ENCODE measurements at places on chromosomes 4 and X.

DNA sequence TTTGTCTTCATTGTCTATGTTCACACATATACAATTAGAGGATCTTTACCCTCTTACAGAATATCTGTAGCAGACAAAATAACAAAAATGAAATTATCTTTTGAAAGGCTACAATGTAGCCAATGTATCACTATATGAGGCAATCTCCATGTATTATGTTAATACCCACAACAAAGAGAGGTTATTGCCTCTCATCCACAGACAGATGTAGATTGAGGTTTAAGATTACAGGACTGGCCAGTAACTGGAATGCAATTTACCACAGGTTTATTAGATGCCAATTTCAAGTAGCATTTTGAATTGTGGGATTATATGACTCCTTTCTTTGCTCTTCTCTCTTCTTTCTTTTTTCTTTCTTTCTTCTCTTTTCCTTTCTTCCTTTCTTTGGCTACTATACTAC is 242.6 kb downstream of the ANKRD50 start:
- no peak for DNase-seq

GRCh38 chrX:56564164-56564885 is 898 bp downstream of the UBQLN2 start:
- peak; percentile 45 for DNase-seq

- no peak for DNase-seq
Observed at GRCh38 chr4:183370786-183371185, 48.6 kb upstream of the CLDN24 start.

DNA sequence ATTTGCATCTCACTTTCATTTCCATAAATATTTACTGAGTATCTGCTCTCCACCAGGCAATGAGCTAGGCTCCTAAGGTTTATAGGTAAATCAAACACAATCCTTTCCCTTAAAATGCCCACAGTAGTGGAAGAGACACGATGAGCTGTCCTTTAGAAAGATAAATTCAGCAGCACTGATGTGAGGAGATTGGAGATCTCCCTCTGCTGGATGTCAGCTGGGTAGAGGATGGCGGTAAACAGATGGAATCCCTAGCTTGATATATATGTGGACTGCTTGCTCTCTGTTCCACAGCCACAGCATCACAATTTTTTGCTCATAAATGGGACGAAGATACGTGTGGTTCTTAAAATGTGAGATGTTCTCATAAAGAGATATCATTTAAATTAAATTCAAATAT is 216.4 kb upstream of the RASGEF1B start:
- no peak for DNase-seq

DNA sequence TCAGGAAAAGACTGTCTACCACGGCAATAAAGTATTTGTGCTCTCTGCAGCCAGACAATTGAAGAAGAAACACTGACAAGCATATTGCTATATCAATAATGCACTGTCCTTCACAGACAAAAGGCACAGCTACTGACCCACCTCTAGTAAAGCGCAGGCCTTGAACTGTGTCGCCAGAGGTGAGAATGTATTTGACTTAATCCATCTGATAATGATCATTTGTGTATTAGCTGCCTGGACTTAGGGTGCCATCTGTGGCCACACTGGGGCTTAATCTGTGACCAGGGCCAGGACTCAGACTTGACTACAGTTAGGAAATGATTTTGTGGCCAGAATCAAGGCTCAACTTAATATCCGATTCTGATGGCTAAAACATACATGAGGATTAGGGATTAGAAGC is 260.4 kb downstream of the SMARCA1 start:
- no peak for DNase-seq

DNA sequence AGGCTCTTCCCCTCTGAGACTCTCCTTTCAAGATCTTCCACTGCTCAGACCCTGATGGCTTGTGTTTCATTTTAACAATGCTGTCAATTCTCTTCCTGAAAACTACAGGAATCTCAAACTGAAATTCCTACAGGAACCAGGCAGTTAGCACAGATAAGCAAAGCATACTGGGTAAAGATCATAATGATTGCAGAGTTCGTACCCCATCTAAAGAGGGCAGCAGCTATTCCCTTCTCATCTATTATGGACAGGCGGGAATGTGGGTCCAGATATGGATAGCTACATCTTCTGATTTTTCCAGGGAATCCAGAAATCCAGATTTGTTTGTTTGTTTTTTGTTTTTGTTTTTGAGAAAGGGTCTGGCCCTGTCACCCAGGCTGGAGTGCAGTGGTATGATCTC is 83.8 kb downstream of the STARD8 start:
- no peak for DNase-seq

- DNase-seq = no peak
Observed at GRCh38 chr4:17157304-17157703, 258.9 kb upstream of the LDB2 start.

DNA sequence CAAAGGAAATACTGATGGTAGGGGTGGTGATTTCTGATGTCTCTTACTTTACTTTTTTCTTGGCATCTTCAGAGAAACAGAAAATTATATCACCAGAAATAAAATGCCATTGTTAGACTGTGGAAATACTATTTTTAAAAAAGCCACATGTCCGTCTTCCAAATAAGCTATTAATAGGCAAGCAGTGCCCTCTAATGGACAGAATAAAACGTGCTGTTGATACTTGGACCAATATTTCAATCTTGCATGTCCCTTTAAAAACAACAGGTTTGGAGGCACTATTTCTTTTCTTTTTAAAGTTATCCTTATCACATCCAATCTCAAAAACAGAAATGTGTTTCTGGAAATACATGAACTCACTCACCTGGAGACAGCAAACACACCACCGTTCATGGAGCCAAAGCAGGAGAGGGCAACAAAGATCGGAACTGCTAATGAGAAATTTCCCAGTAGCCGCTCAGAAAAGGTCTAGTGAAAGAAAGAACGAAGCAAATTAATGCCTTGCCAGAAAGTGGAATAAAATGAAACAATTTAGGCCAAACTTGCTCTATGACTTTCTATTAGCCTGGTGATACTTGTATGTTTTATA is 59.2 kb downstream of the SLC7A11 start:
- DNase-seq = peak; percentile 42

- no peak for DNase-seq
Observed at GRCh38 chr4:67207941-67208441, 337.3 kb downstream of the CENPC start.

DNA sequence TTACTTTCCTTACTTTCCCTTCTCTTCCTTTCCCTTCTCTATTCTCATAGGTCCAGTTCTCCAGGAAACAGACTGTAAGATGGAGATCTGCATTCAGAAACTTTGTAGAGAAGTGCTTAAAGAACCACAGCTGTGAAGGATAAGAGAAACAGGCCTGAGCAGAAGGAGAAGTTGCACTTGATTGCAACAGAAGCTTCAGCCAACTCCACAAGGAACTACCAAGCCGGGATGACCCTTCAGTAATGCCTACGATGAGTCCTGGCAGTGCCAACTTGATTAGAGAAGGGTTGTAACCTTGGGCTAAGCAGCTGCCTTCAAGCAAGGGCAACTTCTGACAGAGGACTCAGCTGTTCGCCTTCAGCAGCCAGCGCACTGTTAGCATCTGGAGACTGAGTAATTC is 413.3 kb upstream of the RASGEF1B start:
- DNase-seq = no peak

DNA sequence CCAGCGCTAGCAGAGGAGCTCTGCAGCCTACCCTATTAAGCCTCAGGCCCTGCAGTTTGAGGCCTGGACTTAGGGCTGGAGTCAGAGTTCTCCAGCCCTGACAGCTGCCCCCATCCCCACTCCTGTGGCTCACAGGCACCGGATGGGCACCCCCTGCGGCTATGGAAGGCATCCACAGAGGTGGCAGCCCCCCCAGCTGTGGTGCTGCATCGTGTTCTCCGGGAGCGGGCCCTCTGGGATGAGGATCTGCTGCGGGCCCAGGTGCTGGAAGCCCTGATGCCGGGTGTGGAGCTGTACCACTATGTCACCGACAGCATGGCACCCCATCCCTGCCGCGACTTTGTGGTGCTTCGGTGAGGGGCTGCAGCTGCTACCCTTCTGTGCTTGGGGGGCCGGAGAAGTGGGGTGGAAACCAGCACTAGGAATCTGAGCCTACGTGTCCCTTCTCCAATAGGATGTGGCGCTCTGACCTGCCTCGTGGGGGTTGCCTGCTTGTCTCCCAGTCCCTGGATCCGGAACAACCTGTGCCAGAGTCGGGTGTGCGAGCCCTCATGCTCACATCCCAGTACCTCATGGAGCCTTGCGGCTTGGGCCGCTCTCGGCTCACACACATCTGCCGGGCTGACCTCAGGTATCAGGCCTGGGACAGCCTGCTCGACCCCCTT is 76.2 kb downstream of the STARD8 start:
- no peak for DNase-seq

GRCh38 chr4:99052902-99053301 is 35.7 kb downstream of the ADH5 start:
- no peak for DNase-seq

GRCh38 chr4:177569434-177569833 is 127.2 kb upstream of the AGA start:
- no peak for DNase-seq

Data from NCI-H2171 treated with DMSO at 0.1 percent for 48 hours (cell line).